ENCODE measurements at places on chromosomes 3 and 15. TPM values are rescaled to one million over a fixed set of nuclear protein-coding genes. Genes with fewer than 3 reads are reported as not detected.

The SIDT1 gene
- 16.6 TPM for total RNA-seq

The SCAANT1 gene
- total RNA-seq: not detected

The GOLGA8N gene
- 1.2 TPM for total RNA-seq

The CHST13 gene
- 0.31 TPM for total RNA-seq

The GOLGA8G gene
- total RNA-seq: not detected

The ZNF774 gene
- total RNA-seq: 0.64 TPM

The ANAPC13 gene
- 42.0 TPM for total RNA-seq

The USF3 gene
- 13.2 TPM for total RNA-seq

The MYL3 gene
- not detected for total RNA-seq

The NLGN1 gene
- total RNA-seq: not detected

The CLDN18 gene
- total RNA-seq: not detected

The TJP1 gene
- not detected for total RNA-seq

The ARPIN gene
- 0.02 TPM for total RNA-seq

The GOLGA6A gene
- 0.07 TPM for total RNA-seq

The CSPG4 gene
- not detected for total RNA-seq

The LMAN1L gene
- 0.27 TPM for total RNA-seq

The LRRC49 gene
- total RNA-seq: 0.46 TPM

The PPM1M gene
- total RNA-seq: 60.8 TPM

The CHL1 gene
- total RNA-seq: not detected

The MYZAP gene
- not detected for total RNA-seq

The UBAP1L gene
- total RNA-seq: 3.5 TPM

The OR5H1 gene
- total RNA-seq: not detected

The SYNPR gene
- not detected for total RNA-seq

The SPATA16 gene
- not detected for total RNA-seq

The DLL4 gene
- not detected for total RNA-seq

The SOX14 gene
- not detected for total RNA-seq

The UBR1 gene
- total RNA-seq: 28.6 TPM
